Caco-2 (cell line): ENCODE measurements at places on chromosomes 4 and X. TPM values are rescaled to one million over a fixed set of nuclear protein-coding genes. Genes with fewer than 3 reads are reported as not detected.

DNA sequence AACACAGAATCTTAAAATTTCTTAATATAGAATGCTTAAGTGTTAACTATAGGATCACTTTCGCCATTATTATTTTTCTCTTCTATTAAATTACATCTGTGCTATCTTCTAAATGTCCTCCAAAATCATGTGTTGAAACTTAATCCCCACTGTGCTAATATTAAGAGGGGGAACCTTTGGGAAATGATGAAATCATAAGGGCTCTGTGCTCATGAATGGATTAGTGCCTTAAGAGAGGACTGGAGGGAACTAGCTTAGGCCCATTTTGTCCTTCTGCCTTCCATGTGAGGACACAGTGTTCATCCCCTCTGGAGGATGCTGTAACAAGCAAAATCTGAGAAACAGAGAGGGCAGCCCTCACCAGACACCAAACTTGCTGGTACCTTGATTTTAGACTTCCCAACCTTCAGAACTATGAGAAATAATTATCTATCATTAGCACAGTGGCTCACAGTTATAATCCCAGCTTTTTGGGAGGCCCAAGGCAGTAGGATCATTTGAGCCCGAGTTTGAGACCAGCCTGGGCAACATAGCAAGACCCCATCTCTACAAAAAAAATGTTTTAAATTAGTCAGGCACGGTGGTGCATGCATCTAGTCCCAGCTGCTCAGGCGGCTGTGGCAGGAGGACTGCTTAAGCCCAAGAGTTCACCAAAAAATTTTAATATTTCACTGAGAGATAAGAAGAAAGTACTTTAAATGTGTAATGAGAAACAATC is 26.3 kb downstream of the KLHL8 start:
- no peak overlapping the region for H3K4me3 ChIP-seq
- H3K27ac ChIP-seq, result no peak overlapping the region
- H3K36me3 ChIP-seq, result no peaks in the 10 kb centered on the region; the same call in 1 of the 2 replicates

GRCh38 chr4:20044502-20044911 is 207.2 kb upstream of the SLIT2 start:
- H3K27ac ChIP-seq, result no peak overlapping the region
- no peaks in the 10 kb centered on the region for H3K4me1 ChIP-seq

DNA sequence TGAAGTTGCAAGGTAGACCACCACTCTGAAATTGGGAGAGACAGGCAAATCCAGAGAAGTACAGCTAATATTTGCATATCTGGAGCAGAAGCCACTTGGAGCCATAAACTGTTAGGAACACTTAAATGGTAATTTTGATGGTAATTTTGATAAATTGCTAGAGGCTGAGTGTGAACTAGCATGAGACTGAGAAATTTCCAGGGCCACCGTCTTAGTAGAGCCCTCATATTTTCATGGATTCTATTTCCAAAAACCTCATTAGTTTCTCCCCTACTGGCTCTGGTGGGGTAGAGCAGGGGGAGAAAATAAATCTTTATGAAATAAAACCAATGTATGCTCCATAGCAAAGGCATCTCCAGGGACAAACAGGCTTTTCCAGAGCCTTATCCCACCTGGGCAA is 429.4 kb upstream of the DIPK2B start:
- H3K4me1 ChIP-seq, result no peaks in the 10 kb centered on the region
- H3K36me3 ChIP-seq, result no peaks in the 10 kb centered on the region
- no peak overlapping the region for H3K4me3 ChIP-seq
- no peak overlapping the region for H3K27ac ChIP-seq

DNA sequence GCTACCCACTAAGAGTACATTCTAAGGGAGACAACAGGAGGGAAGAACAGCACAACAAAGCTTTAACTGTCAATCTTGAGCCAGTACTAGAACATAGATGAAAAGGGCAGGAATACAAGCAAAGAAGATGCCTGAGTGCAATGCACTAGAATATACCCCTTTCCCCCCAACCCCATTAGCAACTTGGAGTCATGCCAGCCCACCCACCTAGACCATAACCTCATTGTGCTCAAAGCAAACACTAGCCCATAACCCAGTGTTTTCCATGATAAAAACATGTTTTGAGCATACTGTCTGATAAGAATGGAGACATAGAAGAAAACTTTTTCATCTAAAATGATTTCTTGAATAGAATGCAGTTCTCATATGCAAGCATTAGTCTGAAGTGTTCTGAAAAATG is 183.2 kb downstream of the RAP1GDS1 start:
- no peak for DNase-seq
- H3K4me3 ChIP-seq, result no peak overlapping the region
- no peaks in the 10 kb centered on the region for H3K27me3 ChIP-seq
- no peak overlapping the region for H3K27ac ChIP-seq

DNA sequence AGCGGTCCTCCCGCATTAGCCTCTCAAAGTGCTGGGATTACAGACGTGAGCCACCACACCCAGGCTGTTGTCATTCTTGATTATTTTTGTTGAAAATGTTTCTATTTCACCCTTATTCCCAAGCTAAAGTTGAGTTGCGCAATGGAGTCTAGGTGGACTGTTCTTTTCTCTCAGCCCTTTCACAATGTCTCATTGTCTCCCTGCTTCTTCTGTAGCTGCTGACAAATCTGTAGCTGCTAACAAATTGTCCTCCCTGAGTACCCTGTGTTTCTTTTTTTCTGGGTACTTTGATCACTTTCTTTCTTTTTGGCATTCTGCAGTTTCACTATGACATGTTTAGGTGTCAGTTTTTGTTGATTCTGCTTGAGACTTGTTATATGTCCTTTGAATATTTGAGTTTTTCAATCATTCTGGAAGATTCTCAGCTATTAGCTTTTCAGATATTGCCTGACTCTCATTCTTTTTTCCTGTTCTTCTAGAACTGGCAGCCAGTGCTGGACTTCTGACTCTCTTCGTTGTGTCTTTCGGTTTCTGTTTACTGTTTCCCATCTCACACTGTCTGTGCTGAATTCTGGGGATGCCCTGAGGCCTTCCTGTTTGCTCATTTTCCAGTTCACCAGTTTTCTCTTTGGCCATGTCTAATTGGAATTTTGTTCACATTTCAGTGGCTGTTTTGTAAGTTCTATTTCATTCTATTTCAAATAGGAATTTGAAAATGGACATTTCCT is 6.6 kb downstream of the ABCD1 start:
- DNase-seq, result no peak
- H3K4me3 ChIP-seq, result no peak overlapping the region
- peaks cover 4% of the 10 kb centered on the region; the same call in 1 of the 2 replicates for H3K4me1 ChIP-seq
- H3K27ac ChIP-seq, result no peak overlapping the region

DNA sequence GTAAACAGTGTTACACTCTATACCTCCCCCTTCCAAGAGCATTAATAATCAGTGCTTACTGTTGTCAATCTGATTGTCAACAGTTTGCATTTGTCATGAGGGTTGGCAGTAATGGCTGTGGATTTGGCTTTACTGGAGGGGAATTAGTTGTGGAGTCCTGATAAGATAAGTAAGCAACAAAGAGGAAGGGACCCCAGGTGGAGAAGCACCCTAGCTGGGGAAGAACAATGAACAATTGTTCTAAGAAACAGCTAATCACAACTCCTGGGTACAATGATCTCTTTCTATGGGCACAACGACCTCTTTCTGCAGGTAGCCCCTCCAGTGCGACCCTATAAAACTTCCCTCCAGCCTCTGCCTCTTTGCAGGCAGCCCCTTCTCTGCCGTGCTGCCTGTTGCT is 53.2 kb upstream of the CDKN2AIP start:
- no peaks in the 10 kb centered on the region for H3K36me3 ChIP-seq
- peaks cover 10% of the 10 kb centered on the region for H3K4me1 ChIP-seq
- no peak for DNase-seq
- H3K4me3 ChIP-seq, result no peak overlapping the region
- no peak overlapping the region for H3K27ac ChIP-seq

DNA sequence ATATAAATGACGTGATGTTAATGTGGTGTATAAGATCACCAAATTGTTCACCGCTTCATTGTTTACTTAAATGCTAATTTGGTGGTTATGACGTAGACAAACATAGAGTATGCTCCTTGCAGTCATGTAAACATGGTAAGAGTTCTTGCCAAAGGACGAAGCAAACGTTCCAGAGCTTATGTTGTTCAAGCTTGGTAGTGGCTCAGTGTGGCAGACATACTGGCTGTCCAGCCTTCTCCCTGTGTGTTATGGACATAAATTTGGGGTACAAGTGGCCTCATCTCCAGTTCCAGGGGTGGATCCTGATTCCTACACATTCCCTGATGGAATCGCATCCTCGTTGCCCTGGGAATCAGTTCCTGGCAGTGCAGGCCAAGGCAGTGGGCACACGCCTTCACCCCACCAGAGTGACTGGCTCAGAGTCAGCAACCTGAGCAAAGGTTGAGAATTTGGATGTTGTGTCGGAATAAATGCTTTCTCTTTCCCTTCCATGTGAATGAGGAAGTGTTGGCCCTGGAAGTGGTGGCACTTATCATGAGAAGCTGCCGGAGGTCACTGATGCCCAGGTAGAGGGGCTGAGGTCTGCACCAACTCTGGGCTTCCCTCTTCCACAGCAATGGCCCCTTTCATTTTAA is 25.4 kb downstream of the F11 start:
- no peak overlapping the region for H3K4me3 ChIP-seq
- no peak for DNase-seq
- H3K4me1 ChIP-seq, result no peaks in the 10 kb centered on the region

DNA sequence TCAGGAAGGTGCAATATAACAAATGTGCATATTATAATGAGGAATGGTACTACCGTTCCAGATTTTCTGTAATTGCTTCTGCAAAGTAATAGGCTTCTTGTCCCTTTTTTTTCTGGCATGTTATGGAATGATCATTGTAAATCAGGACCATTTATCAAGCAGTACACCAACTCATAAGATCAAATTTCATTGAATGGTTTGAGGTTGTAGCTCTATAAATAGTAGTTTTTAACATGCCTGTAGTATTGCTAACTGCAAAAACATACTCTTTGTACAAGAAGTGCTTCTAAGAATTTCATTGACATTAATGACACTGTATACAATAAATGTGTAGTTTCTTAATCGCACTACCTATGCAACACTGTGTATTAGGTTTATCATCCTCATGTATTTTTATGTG is 12.6 kb downstream of the IBSP start:
- DNase-seq, result no peak
- no peaks in the 10 kb centered on the region for H3K36me3 ChIP-seq
- H3K27ac ChIP-seq, result no peak overlapping the region
- no peaks in the 10 kb centered on the region for H3K27me3 ChIP-seq
- H3K4me1 ChIP-seq, result no peaks in the 10 kb centered on the region
- H3K4me3 ChIP-seq, result no peak overlapping the region

DNA sequence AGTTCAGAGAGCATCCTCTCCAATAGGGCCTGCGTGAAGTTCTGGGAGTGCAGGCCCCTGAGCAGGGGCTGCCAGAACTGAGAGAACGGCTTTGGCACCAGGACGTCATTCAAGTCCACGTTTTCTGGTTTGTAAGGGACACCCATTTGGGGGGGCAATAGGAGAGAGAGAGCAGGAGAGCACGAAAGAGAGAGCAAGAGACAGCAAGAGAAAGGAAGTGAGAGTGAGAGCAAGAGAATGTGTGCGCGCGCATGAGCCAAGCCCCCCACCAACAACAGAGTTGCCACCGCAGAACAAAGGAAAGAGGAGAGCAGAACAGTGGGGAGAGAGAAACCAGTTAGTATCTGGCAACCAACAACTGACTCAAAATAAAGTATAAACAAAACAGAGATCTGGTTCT is 10.4 kb downstream of the LAS1L start:
- no peak for DNase-seq
- peaks cover 4% of the 10 kb centered on the region; the same call in 1 of the 2 replicates for H3K4me1 ChIP-seq
- H3K36me3 ChIP-seq, result no peaks in the 10 kb centered on the region; the same call in 1 of the 2 replicates
- no peak overlapping the region for H3K4me3 ChIP-seq

DNA sequence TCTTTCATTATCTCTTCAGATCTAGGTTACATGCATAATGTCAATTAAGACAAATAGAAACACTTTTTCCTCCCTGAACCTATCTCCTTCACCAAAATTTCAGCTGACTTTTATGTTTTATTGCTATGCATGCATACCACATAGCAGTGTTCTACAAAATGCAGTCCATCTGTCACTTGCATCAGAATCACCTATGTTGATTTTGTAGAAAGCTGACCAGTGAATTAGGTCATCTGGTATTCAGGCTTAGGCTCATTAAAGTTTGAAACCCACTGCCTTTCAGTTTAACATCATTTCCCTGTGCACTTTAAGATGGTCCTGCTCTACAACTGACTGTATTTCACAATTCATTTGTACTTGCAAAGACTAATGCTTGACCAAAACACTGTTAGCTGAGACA is 277.9 kb downstream of the CFAP299 start:
- no peak for DNase-seq
- no peaks in the 10 kb centered on the region for H3K27me3 ChIP-seq
- H3K4me1 ChIP-seq, result no peaks in the 10 kb centered on the region
- H3K36me3 ChIP-seq, result no peaks in the 10 kb centered on the region
- H3K27ac ChIP-seq, result no peak overlapping the region

Gene RAI2
- 0.16 and 0.18 TPM in 2 replicates for total RNA-seq

DNA sequence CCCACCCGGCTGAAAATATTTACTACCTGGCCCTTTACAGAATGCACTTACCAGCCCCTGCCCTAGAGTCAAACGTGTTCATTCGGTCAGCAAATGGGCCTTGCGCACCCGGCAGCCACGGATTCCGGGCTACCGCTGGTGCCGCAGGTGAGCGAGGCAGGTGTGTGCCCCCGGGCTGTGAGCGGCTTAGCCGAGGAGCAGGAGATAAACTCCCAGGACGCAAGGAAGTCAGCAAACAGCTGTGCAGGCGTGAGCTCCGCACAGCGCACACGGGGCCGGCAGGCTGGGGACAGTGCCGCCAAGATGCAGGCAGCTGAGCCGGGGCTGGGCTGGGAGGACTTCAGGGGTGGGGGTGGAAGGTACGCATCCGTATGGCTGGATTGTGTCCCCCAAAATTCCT is 211.2 kb upstream of the PSAPL1 start:
- no peak for DNase-seq
- H3K4me3 ChIP-seq, result no peak overlapping the region
- no peaks in the 10 kb centered on the region for H3K4me1 ChIP-seq
- no peak overlapping the region for H3K27ac ChIP-seq
- H3K36me3 ChIP-seq, result no peaks in the 10 kb centered on the region

DNA sequence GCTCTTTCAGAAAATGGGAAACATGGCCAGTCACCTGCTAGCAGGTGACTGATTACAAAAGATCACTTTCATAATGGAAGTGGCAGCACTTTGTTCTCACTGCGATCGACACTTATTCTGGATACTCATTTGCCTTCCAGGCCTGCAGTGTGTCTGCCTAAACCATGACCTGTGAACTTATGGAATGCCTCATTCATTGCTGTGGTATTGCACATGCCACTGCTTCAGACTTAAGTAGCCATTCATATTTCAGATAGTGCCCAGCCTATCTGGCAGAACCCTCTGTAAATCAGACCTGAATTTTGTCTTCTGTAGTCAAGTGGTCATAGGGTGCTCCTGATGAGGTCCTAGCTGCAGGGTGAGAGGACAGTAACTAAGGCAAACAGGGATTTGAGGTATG is 23.3 kb upstream of the MGST2 start:
- DNase-seq, result no peak
- H3K4me1 ChIP-seq, result peaks cover 9% of the 10 kb centered on the region
- H3K36me3 ChIP-seq, result no peaks in the 10 kb centered on the region
- H3K27me3 ChIP-seq, result no peaks in the 10 kb centered on the region
- no peak overlapping the region for H3K27ac ChIP-seq
